ENCODE measurements at places on chromosomes 3 and 15.

DNA sequence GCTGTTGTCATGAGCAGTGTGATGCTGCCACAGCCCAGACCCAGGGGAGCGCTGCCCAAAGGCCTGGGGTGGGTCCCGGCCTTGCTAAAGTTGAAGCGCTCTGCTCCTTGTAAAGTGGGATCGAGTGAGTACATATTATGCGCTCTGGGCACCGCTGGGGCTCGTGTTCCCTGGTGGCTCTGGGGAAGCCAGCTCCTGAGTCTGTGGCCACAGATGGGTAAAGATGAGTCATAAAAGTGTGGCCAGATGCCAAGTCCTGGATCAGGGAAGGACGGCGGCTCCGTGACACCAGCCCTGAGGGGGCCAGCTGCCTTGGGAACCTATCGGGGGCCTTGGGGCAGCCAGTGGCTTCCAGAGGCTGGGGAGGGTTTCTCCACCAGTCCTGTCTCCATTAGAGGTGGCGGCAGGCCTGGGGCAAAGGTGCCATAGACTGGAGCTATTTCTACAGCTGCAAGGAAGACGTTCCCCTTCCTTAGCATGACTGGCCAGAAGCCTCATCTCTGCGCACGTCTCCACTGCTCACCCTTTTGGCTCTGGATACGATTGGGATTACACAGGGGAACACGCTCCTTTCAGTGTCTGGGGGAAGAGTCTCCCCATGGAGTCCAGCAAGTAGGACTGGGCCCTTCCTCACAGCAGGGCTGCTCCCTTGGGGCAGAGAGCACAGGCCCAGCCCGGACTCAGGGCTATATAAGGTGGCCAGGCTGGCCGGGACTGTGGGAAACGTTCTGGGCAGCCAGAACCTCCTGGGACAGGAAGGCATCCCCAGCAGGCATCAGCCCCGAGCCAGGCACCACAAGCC lies 1.2 kb upstream of the ITIH4 start:
- DNase-seq: no peak

DNA sequence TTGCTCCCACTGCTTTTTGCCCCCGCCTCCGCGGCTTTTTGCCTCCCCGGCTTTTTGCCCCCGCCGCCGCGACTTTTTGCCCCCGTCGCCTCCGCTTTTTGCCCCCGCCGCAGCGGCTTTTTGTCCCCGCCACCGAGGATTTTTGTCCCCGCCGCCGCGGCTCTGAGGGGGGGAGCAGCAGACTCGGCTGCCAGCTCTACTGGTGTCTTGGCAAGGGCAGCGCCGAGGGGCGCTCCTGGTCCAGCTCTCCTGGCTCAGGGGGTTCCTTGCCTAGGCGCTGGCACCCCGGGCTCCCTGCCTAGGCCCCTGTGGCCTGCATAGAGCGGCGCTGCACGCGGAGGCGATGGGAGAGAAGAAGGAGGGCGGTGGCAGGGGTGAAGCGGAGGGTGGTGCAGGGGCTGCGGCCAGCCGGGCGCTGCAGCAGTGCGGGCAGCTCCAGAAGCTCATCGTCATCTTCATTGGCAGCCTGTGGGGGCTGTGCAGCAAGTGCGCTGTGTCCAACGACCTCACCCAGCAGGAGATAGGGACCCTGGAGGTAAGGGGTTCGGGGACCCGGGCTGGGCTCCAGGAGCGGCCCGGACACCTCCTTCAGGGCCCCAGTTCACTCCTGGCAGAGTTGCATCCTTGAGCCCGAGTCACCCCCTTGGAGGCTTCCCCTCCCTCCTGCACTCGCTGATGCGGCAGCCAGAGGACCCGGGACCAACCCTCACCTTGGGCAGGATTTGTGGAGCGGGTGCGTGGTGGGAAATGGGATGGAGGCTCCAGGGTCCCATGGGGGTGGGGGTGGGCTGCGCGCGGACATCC lies 642.4 kb downstream of the GOLGA6L6 start:
- no peak for DNase-seq

DNA sequence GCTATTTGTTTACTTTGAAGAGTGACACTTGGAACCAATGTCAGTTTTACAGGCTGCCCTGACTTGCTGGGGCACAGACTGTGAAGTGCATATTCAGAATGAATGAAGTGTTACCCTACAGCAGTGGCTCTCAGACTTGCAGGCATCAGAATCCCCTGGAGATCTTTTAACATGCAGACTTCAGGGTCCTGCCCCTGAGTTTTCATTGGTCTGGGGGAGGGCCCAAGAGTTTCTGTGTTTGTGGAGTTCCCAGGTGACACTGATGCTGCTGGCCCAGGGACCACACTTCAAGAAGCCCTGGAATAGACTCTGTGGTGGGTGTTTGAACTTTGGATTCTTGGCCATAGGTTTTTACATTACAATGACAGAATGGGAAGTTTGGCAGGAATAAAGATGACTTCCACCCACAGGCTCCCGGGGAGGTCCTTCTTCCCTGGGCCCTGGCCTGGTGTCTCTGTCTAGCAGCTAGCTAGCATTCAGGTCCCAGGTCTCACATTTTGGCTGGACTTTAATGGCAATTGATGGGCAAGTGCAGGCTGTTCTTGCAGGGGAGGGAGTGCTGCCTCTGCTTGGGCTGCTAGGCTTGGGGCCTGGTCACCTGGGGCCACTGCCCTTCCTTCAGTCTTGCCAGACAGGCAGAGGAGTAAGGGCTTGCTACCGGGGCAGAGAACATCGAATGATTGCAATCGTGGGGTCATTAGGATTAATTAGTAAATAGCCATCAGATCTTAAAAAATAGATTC lies 149.0 kb downstream of the APBA2 start:
- DNase-seq: no peak

GRCh38 chr15:25667829-25668228 lies 195.3 kb downstream of the ATP10A start:
- no peak for DNase-seq

- DNase-seq: peak; percentile 27
Measured at GRCh38 chr15:70584838-70585706, 178.3 kb downstream of the UACA start.

DNA sequence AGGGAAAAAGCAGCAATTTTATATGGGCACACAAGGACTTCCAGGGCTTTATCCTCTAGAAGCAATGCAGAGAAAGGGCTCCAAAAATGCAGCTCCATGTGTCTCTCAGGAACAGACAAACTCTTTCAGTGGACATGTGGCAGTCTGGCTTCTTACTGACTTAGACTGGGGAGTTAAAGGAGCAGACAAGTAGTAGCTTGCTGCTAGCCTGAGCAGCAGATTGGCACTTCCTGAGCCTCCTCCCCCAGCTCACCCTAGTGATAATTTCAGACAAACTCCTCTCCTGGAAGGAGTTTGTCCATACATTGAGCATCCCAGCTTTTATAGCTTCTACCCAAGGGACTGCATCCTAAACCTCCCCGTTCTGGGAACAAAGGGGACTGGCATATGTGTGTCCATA lies 101.7 kb upstream of the MANF start:
- DNase-seq: no peak

DNA sequence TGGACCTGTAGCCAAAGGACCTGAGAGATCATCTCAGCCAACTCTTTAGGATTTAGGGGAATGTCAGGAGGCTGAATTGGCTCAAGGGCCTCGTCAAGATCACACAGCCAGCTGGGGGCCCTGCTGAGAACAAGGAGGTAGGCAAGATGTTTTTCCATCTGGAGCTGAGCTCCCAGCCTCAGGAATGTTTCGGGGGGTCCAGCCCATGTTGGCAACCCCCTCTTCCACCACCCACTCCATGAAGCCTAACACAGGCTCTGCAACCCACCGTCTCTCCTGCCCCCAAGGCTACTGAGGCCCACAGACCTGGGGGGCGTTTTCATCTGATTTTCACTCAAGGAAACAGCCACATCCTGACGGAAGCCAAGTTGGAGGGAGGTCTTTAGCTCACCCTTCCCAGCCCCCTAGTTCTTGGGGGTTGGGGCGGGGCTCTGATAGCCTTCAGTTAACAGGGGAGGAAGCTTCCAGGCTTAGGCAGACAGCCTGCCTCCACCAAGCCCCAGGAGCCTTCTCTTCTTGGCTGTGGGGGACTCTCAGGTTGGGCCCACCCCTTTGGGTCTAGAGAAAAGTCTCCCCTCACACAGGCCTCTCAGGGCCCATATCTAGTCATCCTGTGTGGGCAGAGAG lies 48.8 kb downstream of the EPHB3 start:
- no peak for DNase-seq

- no peak for DNase-seq
Measured at GRCh38 chr3:142624341-142625152, 28.4 kb downstream of the PLS1 start.

DNA sequence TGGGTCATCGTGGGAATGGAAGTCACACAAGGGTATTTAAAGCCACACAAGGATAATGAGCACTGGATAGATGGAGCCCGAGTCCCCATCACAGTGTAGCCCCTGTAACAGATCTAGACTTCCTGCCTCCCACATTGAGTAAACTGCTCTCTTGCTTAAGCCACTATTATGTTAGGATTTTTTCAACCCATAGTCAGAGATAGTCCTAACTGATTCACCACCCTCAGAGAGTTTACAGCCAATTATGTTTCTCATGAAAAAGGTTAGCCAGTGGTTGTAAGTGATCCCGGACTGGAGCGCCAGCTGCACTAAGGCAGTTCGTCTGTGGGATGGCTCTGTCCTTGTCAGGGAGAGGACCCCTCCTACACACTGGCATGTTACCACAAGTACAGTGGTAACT lies 77.0 kb downstream of the KLF13 start:
- no peak for DNase-seq

GRCh38 chr3:42855219-42855546 lies 20.5 kb downstream of the CYP8B1 start:
- DNase-seq: no peak

- DNase-seq: no peak
Measured at GRCh38 chr3:38255627-38256026, 10.0 kb upstream of the SLC22A13 start.

DNA sequence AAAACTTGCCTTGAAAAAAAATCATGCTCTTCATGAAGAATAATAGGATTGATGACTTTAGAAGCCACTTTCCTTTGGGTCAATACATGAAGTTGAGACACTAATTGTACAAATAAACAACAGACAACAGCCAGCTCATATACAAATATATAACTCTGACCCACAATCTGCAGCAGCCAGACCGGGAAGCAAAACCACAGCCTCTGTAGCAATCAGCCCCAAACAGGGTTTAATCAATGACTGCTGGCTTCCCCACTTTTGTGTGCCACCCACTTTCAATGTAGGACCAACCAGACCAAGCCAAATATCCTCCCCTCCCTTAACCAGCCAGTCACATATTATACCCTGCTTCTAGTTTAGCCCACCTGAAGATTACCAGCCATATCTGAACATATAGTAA lies 39.0 kb downstream of the IFT57 start:
- DNase-seq: no peak

DNA sequence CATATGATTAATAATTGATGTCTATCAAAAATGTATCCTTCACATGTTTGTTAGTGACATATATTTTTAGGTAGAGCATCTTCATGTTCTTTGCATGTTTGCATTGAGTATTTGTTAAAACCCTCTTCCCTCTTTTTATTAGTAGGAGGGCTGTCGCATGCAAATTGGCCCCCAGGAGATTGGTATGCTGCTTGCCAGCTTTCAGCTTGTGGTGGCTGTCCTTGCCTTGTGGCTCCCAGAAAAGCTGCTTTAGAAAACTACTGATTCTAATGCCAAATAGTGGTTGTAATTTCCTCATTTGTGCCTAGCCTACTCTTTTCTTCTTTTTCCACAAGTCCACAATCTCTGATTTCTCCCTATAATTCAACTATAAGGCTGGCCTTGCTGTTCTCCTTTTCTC lies 886.8 kb downstream of the VGLL3 start:
- no peak for DNase-seq

- no peak for DNase-seq
Measured at GRCh38 chr3:15511156-15511555, 10.3 kb downstream of the COLQ start.

GRCh38 chr15:27826411-27826810 lies 272.7 kb downstream of the OCA2 start:
- DNase-seq: no peak

DNA sequence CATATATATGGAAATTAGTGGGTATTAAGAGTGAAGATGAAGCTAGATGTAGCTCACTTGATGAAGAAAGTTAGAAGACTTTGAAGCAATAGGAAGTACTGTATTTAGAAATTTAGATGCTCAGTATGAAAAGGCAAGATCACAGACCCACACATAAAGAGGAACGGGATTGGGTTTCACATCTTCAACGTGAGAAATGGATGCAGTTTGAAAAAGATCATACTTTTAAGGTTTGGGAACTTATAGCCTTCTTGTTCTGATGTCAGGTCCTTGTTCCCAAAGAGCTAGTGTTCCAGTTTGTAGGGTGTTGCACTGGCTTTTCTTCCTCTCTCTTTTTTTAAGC lies 16.7 kb downstream of the AP3S2 start:
- no peak for DNase-seq

DNA sequence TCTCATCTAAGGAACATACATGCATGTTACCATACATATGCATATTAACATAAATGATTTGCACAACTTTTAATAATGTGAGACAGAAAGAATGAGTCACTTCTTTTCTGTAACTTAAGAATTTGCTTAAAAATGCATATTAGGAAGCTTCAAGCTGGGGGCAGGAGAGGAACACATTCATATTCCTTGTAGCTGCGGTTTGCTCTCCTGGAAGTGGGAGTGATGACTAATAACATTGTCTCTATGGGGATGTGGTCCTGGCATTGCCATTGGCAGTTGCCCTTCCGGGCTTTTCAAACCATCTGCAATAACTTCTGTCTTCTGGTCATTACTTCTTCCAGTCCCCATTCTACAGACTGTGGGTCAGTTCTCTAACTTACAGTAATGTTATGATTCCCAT lies 15.6 kb downstream of the CHST2 start:
- DNase-seq: no peak

DNA sequence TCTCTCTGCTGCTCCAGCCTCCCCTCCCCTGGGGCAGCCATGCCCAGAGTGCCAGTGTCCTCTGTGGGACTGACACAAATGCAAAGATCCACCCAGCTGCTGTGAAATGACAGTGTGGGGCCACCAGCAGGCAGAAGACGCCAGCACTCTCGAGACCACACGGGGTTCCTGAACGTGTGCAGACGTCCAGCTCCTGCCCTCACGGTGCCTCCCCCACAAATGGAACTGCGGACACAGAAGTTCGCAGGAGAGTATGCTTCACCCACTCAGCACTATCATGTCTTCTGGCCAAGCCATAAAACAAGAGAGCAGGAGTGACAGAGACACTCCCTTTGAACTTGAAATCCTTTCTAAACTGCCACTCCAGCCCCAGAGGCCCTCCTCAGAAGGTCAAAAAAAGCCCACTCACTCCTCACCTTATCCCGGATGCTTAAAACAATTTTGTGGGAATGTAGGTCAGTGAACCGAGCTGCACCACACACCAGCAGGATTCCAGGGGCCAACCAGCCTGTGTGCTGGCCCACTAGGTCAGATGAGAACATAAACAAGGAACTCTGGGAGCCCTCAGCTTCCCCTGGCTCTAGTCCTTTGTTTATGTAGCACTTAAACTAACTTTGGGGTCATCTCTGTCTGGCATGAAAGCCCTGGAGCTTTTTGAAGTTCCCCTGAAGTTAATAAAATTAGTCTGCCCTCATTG lies 112.6 kb downstream of the DNAJB8 start:
- no peak for DNase-seq

GRCh38 chr15:71079208-71080044 lies 35.8 kb upstream of the THSD4 start:
- no peak for DNase-seq
